Urothelium cell line (cell line): ENCODE measurements at places on chromosomes 7 and 10.

DNA sequence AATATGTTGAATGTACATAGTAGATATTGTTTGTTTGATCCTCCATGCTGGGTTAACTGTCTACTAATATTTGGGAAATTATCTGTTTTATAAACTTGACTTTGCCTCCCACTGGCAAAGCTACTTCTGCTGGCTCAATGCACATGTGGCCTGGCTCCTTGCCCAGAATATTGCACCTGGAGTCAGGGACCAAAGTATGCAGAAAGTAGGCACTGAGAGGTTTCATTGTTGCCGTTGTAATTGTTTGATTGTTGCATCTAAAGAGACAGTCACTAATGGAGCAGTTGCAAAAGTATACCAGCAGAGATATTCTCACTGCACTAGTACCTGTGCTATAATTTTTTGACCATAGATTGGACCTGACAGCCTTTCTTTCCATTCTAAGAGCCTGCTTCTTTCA, 137.8 kb upstream of the CNTNAP2 start:
- no peak for DNase-seq

- DNase-seq = no peak
Observed at GRCh38 chr10:29878492-29878891, 180.9 kb downstream of the JCAD start.

DNA sequence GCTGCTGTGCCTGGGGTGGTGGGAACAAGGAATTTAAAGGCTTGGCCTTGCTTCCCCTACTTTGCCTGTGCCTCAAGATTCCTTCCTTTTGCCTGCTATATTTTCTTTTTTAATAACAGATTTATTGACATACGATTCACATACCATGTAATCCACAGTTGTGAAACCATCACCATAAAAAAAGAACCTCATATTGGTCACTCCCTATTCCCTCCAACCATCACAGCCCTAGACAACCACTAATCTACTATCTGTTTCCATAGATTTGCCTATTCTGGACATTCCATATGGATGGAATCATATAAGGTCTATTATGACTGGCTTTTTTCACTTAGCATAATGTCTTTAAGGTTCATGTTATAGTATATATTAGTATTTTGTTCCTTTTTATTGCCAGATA, 59.3 kb upstream of the TRIM8 start:
- DNase-seq = no peak

GRCh38 chr7:27782849-27783248, 42.9 kb downstream of the TAX1BP1 start:
- DNase-seq = no peak

GRCh38 chr7:82049442-82049841, 279.6 kb upstream of the HGF start:
- no peak for DNase-seq

- no peak for DNase-seq
Observed at GRCh38 chr10:116848944-116849247, 403 bp upstream of the ENO4 start.

DNA sequence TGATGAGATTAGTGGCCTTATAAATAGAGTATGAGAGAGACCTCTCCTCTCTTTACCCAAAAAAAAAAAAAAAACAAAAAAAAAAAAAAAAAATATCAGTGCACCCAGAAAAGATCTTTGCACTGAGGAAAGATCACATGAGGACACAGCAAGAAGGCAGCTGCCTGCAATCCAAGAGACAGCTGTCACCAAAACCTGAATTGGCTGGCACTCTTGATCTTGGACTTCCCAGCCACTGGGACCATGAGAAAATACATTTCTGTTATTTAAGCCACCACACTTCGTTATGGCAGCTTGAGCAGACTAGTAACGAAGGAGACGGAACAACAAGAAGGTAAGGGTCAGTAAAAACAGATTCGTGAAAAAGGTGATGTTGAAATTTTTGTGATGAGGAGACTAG, 47.0 kb downstream of the TMEM106B start:
- DNase-seq = no peak

DNA sequence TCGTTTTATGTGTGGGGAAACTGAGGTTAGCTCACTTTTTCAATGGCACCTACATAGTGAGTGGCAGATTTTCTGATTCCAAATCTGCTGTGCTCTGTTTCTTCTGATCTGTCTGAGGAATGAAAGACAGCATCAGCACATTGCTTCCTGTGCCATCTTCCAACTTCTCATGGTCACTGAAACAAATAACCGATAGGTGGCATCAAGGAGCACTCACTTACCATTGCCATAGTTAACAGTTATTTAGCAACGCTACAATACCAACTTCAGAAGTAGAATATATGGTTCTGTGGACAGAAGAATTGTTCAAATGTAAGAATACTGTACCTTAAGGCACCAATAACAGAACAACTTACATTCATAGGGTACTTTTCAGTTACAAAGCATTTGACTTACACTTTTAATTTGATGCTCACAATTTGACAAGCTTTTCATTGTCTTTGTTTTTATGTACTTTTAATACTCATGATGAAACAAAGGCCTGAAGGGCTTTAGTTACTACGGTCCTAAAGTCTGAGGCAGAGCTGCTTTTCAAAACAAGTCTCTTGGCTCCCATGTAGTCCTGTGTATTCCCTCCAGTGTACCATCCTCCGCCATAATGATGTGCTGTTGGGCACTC, 228.9 kb upstream of the TCF7L2 start:
- DNase-seq = peak; percentile 51

DNA sequence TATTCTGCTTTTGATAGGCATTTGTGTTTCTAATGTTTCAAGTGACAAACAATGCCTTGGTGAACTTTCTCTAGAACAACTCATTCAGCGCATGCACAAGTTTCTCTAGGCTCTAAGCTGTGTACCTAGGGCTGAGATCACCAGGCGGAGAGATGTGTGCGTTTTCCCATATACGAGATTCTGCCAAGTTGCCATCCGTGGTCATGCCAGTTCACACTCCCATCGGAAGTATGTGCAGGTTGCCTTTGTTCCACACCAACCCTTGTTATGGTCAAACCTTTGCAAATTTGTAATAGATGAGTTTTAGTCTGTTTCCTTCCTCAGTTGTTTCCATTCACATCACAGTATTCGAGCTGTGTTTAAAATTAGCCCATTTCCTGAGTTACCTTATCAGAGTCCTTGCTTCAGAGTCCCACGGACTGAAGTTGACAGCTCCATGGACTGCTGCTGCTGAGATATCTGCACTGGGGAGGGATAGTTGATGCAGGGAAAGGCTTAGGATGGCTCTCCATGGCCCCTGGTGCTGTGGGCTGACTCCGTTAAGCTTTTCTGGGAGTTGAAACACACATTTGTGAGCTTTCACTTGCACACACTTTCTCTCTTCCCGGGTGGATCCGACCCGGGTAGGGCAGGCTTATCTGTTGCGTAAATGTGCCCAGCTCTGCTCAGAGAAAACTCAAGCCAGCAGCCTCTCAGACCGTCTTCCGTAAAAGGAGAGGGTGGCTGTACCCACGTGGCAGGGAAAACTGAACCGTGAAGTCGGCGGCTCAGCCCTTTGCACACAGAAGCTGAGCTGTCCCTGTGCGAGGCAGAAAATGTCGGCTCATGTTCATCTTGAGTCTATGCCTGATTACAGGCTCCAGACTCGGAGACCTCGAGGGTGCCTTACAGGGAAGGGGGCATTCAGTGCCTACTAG, 49.4 kb downstream of the HK1 start:
- DNase-seq = no peak

DNA sequence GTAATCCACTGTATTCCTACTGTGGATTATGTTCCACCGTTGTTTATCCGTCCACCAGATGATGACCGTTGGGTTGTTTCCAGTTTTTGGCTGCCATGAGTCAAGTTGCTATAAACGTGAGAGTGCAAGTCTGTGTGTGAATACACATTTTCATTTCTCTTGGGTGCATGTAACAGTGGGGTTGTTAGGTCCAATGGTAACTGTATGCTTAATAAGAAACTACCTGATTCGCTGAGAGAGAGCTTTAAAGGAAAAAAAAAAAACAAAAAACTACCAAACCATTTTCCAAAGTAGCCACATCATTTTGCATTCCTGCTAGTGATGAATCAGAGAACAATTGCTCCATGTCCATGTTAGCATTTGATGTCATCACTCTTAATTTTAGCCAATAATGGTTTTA, 15.9 kb downstream of the UBN2 start:
- no peak for DNase-seq

- no peak for DNase-seq
Observed at GRCh38 chr10:11698691-11699549, 43.3 kb upstream of the ECHDC3 start.

DNA sequence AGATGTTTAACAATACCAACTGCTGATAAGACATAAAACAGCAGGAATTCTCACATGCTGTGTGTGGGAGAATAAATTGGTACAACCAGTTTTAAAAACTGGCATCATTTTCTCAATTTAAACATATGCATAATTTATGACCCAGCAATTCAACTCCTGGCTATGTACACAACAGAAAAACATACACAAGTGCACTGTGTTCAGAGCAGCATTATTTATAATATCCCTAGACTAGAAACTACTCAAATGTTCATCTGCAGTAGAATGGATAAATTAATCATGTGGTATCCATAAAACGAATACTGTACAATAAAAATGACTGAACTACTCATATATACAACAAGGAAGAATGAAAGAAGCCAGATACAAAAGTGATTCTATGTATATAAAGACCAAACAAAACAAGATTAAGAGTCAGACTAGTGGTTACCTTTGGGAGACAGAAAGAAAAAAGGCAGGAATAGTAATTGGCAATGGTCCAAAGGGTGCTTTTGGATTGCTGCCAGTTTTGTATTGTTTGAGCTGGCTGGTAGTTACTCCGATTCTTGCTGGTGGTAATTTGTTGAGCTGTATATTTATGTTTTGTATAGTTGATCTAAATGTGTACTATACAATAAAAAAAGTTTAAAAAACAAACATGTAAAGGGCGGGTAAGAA, 306.0 kb downstream of the TFEC start:
- DNase-seq = peak; percentile 4

- no peak for DNase-seq
Observed at GRCh38 chr10:132110111-132110521, 44.4 kb downstream of the JAKMIP3 start.

GRCh38 chr7:114569220-114569619, 154.6 kb downstream of the FOXP2 start:
- DNase-seq = no peak

- DNase-seq = peak; percentile 10
Observed at GRCh38 chr10:28256776-28257175, 46.1 kb downstream of the MPP7 start.

GRCh38 chr7:78703391-78703790, 750.1 kb downstream of the MAGI2 start:
- no peak for DNase-seq

GRCh38 chr10:32084185-32084851, 28.1 kb upstream of the KIF5B start:
- no peak for DNase-seq

- no peak for DNase-seq
Observed at GRCh38 chr10:3401491-3401938, 228.9 kb upstream of the PITRM1 start.

GRCh38 chr7:25779002-25779546, 372.9 kb upstream of the NFE2L3 start:
- DNase-seq = no peak

DNA sequence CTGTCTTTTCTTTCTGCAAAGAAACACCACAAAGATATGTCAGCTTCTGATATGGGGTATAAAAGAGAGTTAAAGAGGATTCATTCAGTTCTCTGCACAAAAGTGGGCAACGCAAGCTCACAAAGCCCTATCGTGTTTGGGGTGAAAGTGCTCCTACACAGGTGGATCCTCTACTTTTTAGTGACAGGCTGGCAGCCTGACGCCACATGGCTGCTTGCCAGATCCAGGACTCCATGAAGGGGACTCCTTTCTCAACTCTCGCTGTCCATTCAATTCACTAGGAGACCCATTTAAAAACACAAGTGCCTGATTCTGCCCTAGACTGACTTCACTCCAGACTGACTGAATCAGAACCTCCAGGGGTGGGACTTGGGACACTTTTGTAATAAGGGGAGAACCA, 8.0 kb downstream of the PARP12 start:
- DNase-seq = no peak

DNA sequence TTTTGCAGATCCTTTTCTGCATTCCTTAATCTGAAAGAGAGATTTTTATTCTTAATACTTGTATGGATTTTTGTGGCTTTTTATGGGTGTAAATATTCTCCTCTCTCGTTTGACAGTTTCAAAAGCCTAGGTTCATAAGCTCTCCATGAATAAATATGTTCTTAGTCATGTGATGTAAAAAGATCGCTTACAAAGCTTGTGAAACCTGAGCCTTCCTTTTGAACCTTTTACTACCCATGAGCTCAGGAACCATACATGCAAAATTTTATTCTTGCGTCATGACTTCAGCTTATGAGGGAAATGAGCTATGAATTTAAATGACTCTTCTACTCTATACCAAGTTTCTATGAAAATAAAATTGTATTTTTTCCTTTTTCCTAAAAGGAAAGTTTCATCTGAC, 98.7 kb downstream of the POLL start:
- peak; percentile 9 for DNase-seq

DNA sequence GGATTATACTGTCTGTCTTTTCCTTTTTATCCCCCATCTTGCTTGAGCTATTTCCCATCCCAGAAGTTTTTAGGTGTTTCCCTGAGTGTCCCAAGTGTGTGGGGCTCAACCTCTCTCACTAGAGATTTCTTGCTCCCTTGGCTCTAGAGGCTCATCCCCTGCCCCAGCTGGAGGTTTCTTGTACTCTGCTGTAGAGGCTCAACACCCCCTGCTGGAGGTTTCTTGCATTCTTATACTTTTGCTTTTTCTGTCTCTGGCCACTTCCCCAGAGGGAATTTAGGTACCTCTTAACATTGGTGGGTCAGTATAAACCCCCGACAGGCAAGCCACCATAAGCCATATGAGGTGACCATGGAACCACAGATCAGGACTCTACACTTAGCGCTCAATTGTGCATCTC, 114.2 kb upstream of the FAM3C start:
- no peak for DNase-seq

DNA sequence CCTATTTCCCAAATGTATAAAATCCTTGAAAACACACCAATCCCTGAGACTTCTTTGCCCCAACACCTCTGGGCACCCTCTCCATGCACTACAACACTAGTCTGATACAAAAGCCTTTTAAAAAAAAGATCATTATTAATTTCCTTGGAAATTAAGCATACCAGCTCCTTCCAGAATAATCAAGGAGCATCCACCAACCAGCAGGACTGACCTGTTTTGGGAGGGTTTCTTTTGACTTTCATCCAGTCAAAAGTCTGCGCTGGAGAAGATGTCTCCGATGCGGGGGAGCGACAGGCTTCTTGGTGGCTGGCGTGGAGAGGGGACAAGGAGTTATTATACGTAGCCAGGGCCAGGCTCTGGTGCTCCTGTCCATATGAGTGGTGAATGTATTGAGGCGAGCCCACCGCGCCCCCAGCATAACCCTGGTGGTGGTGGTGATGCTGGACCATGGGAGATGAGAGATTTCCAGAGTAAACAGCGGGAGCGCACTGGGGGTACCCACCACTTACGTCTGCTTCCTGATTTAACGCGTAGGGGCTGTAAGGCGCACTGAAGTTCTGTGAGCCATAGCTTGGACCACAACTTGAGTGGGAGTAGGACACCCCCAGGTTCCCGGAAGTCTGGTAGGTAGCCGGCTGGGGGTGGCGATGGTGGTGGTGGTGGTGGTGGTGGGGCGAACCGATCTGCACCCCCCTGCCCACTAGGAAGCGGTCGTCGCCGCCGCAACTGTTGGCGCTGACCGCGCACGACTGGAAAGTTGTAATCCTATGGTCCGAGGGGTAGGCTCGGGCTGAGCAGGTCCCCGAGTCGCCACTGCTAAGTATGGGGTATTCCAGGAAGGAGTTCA, 527 bp downstream of the HOXA1 start:
- DNase-seq = no peak

GRCh38 chr10:22657566-22658225, 56.7 kb downstream of the PIP4K2A start:
- no peak for DNase-seq

- no peak for DNase-seq
Observed at GRCh38 chr10:98134117-98134430, 383 bp upstream of the R3HCC1L start.
